ENCODE measurements at places on chromosomes 6 and 20.

DNA sequence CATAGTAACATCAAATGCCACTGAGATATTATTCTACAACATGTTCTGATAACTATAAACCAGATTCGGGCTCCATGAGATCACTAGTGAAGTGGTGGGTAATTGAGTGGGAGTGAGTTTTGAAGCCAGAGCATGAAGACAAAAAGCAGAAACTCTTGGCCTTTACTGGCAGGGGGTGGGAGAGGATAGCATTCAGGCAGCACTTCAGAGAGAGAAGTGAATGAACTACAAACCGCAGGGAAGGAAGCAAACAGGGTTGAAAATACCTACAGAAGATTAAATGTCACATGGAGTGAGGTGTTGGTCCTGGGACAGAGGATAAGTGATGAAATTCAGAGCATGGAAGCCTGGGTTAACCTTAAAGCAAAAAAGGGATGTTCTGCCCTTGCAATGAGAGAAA, 250.0 kb downstream of the EPM2A start:
- no peaks in the 10 kb centered on the region for H3K36me3 ChIP-seq
- H3K27me3 ChIP-seq: no peaks in the 10 kb centered on the region
- no peaks in the 10 kb centered on the region for H3K4me1 ChIP-seq
- no peak overlapping the region for H3K27ac ChIP-seq
- DNase-seq: no peak

- no peaks in the 10 kb centered on the region for H3K27me3 ChIP-seq
- H3K4me1 ChIP-seq: no peaks in the 10 kb centered on the region
- no peaks in the 10 kb centered on the region for H3K36me3 ChIP-seq
- no peak for DNase-seq
- H3K4me3 ChIP-seq: no peak overlapping the region
- H3K27ac ChIP-seq: no peak overlapping the region
Measured at GRCh38 chr20:50368813-50369224, 141.4 kb upstream of the PTPN1 start.

GRCh38 chr6:8837343-8837742, 402.0 kb upstream of the SLC35B3 start:
- H3K36me3 ChIP-seq: no peaks in the 10 kb centered on the region
- H3K4me1 ChIP-seq: no peaks in the 10 kb centered on the region
- no peak overlapping the region for H3K4me3 ChIP-seq
- no peak overlapping the region for H3K27ac ChIP-seq
- DNase-seq: no peak

- no peak overlapping the region for H3K4me3 ChIP-seq
- no peaks in the 10 kb centered on the region for H3K27me3 ChIP-seq
- no peak overlapping the region for H3K27ac ChIP-seq
- no peaks in the 10 kb centered on the region for H3K36me3 ChIP-seq
- no peaks in the 10 kb centered on the region for H3K4me1 ChIP-seq
Measured at GRCh38 chr6:93104195-93104817, 315.1 kb downstream of the EPHA7 start.

- no peaks in the 10 kb centered on the region for H3K36me3 ChIP-seq
- no peak overlapping the region for H3K4me3 ChIP-seq
- H3K27ac ChIP-seq: no peak overlapping the region
- peak; percentile 71 for DNase-seq
Measured at GRCh38 chr6:159106627-159107241, 61.9 kb upstream of the TAGAP start.

GRCh38 chr6:22313796-22314195, 17.0 kb upstream of the PRL start:
- H3K27ac ChIP-seq: no peak overlapping the region
- no peak overlapping the region for H3K4me3 ChIP-seq
- H3K4me1 ChIP-seq: no peaks in the 10 kb centered on the region
- no peak for DNase-seq

GRCh38 chr20:14235355-14235754, 102.1 kb downstream of the FLRT3 start:
- H3K4me1 ChIP-seq: no peaks in the 10 kb centered on the region
- H3K27ac ChIP-seq: no peak overlapping the region
- H3K27me3 ChIP-seq: no peaks in the 10 kb centered on the region
- DNase-seq: no peak
- no peak overlapping the region for H3K4me3 ChIP-seq

DNA sequence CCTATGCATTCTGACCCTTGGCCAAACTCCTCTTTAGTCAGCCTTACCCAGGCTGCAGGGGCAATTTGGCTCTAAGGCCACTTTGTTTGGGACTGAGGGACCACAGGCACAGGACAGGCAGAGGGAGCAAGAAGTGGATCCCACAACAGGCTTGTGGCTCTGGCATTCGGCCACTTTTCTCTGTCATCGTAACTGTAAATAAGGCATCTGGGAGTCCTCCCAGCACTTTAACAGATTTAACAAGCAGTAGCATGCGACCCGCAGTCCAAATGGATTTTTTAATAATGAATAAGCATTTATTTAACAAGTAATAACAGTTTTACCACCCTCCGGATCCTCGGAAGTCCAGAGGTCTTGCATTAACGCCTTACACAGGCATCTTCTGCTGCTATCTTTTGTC, 16.1 kb upstream of the CDH22 start:
- no peak overlapping the region for H3K4me3 ChIP-seq
- H3K27me3 ChIP-seq: no peaks in the 10 kb centered on the region
- no peak overlapping the region for H3K27ac ChIP-seq

GRCh38 chr20:52306477-52306876, 114.9 kb upstream of the ZFP64 start:
- no peaks in the 10 kb centered on the region for H3K36me3 ChIP-seq
- DNase-seq: no peak
- no peak overlapping the region for H3K27ac ChIP-seq
- H3K4me3 ChIP-seq: no peak overlapping the region
- H3K4me1 ChIP-seq: peaks cover 3% of the 10 kb centered on the region
- no peaks in the 10 kb centered on the region for H3K27me3 ChIP-seq

GRCh38 chr6:117733341-117733740, 58.1 kb downstream of the NUS1 start:
- no peak overlapping the region for H3K27ac ChIP-seq
- H3K27me3 ChIP-seq: no peaks in the 10 kb centered on the region
- DNase-seq: no peak
- H3K4me1 ChIP-seq: no peaks in the 10 kb centered on the region
- H3K36me3 ChIP-seq: no peaks in the 10 kb centered on the region

- no peaks in the 10 kb centered on the region for H3K27me3 ChIP-seq
- H3K36me3 ChIP-seq: no peaks in the 10 kb centered on the region
- peak; percentile 64 for DNase-seq
- no peaks in the 10 kb centered on the region for H3K4me1 ChIP-seq
- no peak within 1 kb of the TSS for H3K27ac ChIP-seq
- H3K4me3 ChIP-seq: peak within 1 kb of the TSS; percentile 88
Measured at GRCh38 chr6:109094416-109095035, at the start of gene SESN1. Gene SESN1, minus strand, starts transcription at chr6:109094846. Its CDS starts 773 bp downstream, at chr6:109094073.

GRCh38 chr6:162229093-162229492, 498.5 kb downstream of the PRKN start:
- no peaks in the 10 kb centered on the region for H3K4me1 ChIP-seq
- no peaks in the 10 kb centered on the region for H3K27me3 ChIP-seq
- no peaks in the 10 kb centered on the region for H3K36me3 ChIP-seq
- H3K4me3 ChIP-seq: no peak overlapping the region
- DNase-seq: no peak

- H3K36me3 ChIP-seq: no peaks in the 10 kb centered on the region
- DNase-seq: no peak
- H3K27me3 ChIP-seq: no peaks in the 10 kb centered on the region
- no peak overlapping the region for H3K27ac ChIP-seq
- no peaks in the 10 kb centered on the region for H3K4me1 ChIP-seq
- H3K4me3 ChIP-seq: no peak overlapping the region
Measured at GRCh38 chr6:22664968-22665367, 95.6 kb downstream of the HDGFL1 start.

DNA sequence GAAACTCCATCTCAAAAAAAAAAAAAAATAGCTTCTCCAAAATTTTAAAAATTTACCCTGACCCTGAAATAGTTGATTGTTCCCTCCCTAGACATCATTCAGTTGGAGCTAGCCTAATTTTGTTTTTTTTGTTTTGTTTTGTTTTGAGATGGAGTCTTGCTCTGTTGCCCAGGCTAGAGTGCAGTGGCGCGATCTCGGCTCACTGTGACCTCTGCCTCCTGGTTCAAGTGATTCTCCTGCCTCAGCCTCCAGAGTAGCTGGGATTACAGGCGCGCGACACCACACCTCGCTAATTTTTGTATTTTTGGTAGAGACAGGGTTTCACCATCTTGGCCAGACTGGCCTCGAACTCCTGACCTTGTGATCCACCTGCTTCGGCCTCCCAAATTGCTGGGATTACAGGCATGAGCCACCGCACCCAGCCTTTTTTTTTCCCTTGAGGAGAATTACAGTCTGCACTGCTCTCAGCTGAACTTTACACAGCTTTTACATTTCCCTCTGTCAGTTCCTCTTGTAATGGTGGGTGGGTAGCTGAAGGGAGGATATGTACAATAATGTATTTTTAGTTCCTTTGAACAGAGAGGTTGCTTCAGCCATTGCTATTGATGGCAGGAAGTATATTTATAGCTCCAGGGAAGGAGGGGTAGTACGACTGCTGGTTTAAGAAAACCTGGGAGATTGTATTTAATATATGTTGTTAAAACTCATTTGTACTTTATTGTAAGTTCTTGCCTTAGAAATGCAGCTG, 27.7 kb downstream of the PTPRA start:
- H3K27me3 ChIP-seq: no peaks in the 10 kb centered on the region
- H3K27ac ChIP-seq: no peak overlapping the region
- no peak for DNase-seq
- H3K36me3 ChIP-seq: no peaks in the 10 kb centered on the region
- no peak overlapping the region for H3K4me3 ChIP-seq
- H3K4me1 ChIP-seq: 0 out of 2 replicates have a peak, but pooled peaks cover 1% of the 10 kb centered on the region

DNA sequence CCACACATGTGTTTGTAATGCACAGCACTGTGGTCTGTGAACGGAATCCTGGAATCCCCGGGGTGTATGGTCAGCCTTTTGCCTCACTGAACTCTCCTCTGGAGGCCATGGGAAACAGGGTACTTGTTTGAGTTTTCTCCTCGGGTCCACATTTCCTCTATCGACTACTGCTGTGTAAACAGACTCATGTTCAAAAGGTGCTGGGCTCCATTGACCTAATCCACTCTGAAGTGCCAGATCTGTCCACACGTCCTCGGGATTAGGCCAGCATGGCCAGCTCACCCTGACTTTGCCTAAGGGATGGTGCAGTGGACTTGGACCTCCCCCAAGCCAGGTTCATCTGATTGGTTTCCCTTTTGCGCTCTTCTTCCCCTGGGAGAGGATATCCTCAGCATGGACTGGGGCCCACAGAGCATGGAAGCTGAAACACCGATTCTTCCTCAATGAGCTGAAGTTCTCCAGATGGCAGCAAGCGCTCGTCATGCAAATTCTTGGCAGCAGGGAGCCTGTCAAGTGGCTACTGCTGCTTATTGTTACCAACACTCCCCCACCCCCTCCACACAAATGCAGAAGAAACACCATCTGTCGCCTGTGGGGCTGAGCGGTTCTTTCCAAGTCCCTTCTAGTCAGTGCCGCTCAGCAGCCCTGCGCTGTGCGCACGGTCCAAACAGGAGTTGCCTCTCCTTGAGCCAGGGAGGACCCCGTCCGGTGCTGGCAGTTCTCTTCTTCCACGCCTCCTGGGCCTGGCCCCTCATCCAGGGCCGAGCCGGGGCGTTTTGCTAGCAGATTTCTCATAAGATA, 292.6 kb upstream of the MARCKS start:
- no peaks in the 10 kb centered on the region for H3K27me3 ChIP-seq
- H3K4me3 ChIP-seq: no peak overlapping the region
- no peak overlapping the region for H3K27ac ChIP-seq
- peak; percentile 79 for DNase-seq
- no peaks in the 10 kb centered on the region for H3K36me3 ChIP-seq
- H3K4me1 ChIP-seq: peaks cover 4% of the 10 kb centered on the region

GRCh38 chr20:1933465-1933870, 38.3 kb downstream of the SIRPA start:
- H3K4me1 ChIP-seq: no peaks in the 10 kb centered on the region
- H3K36me3 ChIP-seq: no peaks in the 10 kb centered on the region
- no peak overlapping the region for H3K4me3 ChIP-seq
- H3K27ac ChIP-seq: no peak overlapping the region
- DNase-seq: no peak

GRCh38 chr6:131250122-131250521, 114.9 kb downstream of the AKAP7 start:
- peak; percentile 39 for DNase-seq
- no peaks in the 10 kb centered on the region for H3K4me1 ChIP-seq
- no peak overlapping the region for H3K27ac ChIP-seq
- no peaks in the 10 kb centered on the region for H3K36me3 ChIP-seq
- no peaks in the 10 kb centered on the region for H3K27me3 ChIP-seq

GRCh38 chr6:137426007-137426689, 68.0 kb downstream of the OLIG3 start:
- no peak overlapping the region for H3K4me3 ChIP-seq
- no peaks in the 10 kb centered on the region for H3K36me3 ChIP-seq
- no peak for DNase-seq
- no peaks in the 10 kb centered on the region for H3K27me3 ChIP-seq
- no peaks in the 10 kb centered on the region for H3K4me1 ChIP-seq

GRCh38 chr6:30494291-30494861, 5.1 kb downstream of the HLA-E start:
- no peaks in the 10 kb centered on the region for H3K27me3 ChIP-seq
- no peak for DNase-seq
- H3K36me3 ChIP-seq: peaks cover 13% of the 10 kb centered on the region
- peaks cover 3% of the 10 kb centered on the region for H3K4me1 ChIP-seq

DNA sequence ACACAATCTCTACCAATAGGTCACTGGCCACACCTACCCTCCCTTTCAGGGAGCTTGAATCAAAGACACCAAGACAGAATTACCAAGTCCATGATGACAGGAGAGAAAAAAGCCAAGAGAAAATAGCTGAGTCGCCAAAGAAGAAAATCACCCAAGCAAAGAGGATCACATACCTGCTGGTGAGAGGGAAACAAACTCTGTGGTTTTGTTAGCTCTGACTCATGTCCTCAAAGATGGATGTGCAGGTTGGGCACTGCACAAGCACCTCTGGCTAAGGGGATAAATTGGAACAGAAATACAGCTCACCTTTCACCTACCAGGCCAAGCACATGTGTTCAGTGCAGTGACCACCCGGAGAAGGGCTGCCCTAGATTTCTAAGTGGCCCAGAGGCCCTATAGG, 114.8 kb downstream of the TFAP2A start:
- no peak overlapping the region for H3K4me3 ChIP-seq
- no peaks in the 10 kb centered on the region for H3K36me3 ChIP-seq
- no peaks in the 10 kb centered on the region for H3K4me1 ChIP-seq

- peaks cover 8% of the 10 kb centered on the region for H3K4me1 ChIP-seq
- no peaks in the 10 kb centered on the region for H3K27me3 ChIP-seq
- H3K4me3 ChIP-seq: no peak overlapping the region
- H3K27ac ChIP-seq: no peak overlapping the region
Measured at GRCh38 chr6:168837254-168838036, 396.5 kb downstream of the SMOC2 start.

Measured in iPS DF 6.9 (cell line).